Neural progenitor cell (in vitro differentiated cells): ENCODE measurements at places on chromosomes 7 and 10.

DNA sequence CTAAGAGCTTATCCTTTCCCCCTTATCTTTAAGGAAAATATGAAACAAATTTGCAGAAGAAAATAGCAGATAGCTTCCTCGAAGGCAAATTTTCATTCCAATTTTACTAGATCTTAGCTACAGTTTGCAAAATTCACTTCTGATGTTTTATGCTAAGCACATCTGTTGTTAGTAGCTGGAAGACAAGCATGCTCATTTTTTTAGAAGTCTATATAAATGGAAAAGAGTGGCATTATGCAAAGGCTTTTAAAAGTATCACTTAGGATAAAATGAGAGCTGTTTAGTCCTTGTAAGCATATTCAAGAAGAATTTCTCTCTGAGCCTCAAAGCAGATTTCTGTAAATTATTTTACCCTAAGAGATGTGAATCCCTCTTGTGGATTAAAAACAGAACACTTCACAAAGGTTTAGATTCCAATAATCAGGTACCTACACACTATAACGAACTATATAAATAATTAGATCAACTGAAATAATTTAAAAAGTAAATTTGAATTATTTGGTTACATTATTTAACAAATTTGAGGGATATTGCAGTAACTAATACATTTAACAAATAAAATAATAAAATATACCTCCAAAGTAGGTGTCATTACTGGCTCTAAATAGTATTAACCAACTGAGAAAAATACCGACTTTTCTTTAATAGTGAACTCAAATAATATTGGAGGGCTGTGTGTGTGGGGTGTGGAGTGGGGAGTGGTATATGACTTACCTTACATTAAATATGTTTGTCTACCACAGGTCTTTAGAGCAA lies 307.1 kb downstream of the SEMA3D start:
- H3K27me3 ChIP-seq = no peaks in the 10 kb centered on the region
- H3K27ac ChIP-seq = no peak overlapping the region
- no peak for DNase-seq
- no peaks in the 10 kb centered on the region for H3K36me3 ChIP-seq

- DNase-seq = no peak
- H3K27ac ChIP-seq = no peak overlapping the region
- H3K4me3 ChIP-seq = no peak overlapping the region
- H3K36me3 ChIP-seq = no peaks in the 10 kb centered on the region
These were observed 237.1 kb downstream of the SUGCT start for GRCh38 chr7:40371806-40372440.

- H3K27me3 ChIP-seq = no peaks in the 10 kb centered on the region
- no peaks in the 10 kb centered on the region for H3K36me3 ChIP-seq
- no peak overlapping the region for H3K4me3 ChIP-seq
- peaks cover 26% of the 10 kb centered on the region for H3K4me1 ChIP-seq
- DNase-seq = no peak
- no peak overlapping the region for H3K27ac ChIP-seq
These were observed 83.8 kb upstream of the GRB10 start for GRCh38 chr7:50866343-50867033.

DNA sequence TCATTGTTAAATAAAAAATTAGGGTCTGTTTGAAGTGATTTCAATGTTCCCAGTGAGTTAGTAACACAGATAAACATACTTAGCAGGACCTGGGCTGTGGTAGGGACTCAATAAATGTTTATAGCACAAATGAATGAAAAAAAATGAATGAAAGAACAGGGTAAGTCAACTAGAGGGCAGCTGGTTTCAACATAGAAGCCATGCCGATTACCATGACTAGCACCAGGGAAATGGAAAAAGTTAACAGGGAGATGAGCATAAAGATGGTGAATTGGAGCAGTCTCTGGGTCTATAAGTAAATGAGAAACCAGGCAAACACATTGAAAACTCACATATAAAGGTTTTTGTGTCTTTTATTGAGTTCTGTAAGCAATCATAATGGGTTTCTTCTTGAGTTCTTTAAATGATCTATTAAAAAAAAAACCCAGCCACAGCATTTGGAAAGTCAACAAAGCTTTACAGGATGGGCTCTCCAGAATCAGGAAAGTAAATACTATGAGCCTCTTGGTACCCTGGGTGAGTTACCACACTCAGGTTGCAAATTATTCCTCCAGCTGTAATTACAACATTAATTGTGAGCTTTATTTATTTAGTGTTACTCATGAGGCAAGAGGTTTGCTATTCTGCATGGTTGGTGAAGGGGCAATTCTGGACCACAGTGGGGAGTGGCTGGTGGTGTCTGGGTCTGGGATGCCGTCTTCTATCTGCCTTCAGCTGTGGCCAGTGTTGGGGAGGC lies 46.1 kb upstream of the MTPN start:
- no peaks in the 10 kb centered on the region for H3K27me3 ChIP-seq
- H3K27ac ChIP-seq = no peak overlapping the region
- H3K36me3 ChIP-seq = no peaks in the 10 kb centered on the region

- H3K4me1 ChIP-seq = no peaks in the 10 kb centered on the region
- no peaks in the 10 kb centered on the region for H3K27me3 ChIP-seq
- no peak for DNase-seq
- no peaks in the 10 kb centered on the region for H3K36me3 ChIP-seq
- no peak overlapping the region for H3K4me3 ChIP-seq
These were observed 235.5 kb downstream of the TNS3 start for GRCh38 chr7:47346377-47346914.

GRCh38 chr7:115406219-115406618 lies 484.3 kb downstream of the MDFIC start:
- no peak overlapping the region for H3K27ac ChIP-seq
- peaks cover 9% of the 10 kb centered on the region for H3K4me1 ChIP-seq

- H3K4me1 ChIP-seq = no peaks in the 10 kb centered on the region
- DNase-seq = no peak
- H3K36me3 ChIP-seq = no peaks in the 10 kb centered on the region
- no peak overlapping the region for H3K27ac ChIP-seq
- no peaks in the 10 kb centered on the region for H3K27me3 ChIP-seq
These were observed 141.4 kb upstream of the FOXP2 start for GRCh38 chr7:114273218-114273617.
